Stimulated activated CD8-positive, alpha-beta memory T cell treated with anti-CD3 and anti-CD28 coated beads, Interleukin-7, amount 100 ng/mL, for 48 hours (primary cell): ENCODE measurements at places on chromosomes 3 and 15.

DNA sequence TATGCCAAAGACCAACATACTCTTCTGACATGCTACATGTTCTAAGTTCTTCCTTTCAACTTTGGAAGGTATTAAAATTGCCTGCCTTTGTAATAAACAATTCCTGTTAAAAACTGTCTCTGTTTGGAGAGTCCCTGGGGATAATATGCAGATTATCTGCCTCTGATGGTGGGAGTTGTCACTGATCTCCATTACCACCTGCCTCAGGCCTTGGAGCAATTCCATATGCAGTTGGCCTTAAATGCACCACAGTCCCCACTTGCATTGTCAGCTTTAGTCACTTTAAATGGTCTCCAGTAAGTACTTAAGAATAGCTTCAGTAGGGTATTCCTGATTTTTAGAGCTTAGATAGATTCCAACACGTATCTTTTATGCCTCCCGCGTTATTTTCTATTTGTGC, 121.1 kb upstream of the GOLIM4 start:
- no peak for DNase-seq

DNA sequence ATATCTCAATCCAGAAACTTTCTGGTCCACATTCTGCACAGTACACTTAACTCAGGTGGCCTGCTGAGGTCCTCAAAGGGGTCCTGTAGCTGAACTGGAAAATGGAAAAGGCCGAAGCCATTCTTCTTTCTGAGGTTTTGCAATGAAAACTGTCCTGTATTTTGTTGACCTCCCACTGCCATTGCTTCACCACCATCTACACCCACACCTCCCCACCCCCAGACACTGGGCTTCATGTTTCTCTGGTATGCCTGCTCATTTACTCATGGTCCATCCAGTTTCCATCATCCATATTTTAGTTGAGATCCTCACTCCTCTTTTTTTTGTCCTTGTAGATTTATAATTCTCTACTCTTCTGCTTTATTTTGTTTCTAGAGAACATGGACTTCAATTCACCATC, 115.7 kb upstream of the SLC24A5 start:
- no peak for DNase-seq

- no peak for DNase-seq
These were observed 3.9 kb upstream of the MECOM start for GRCh38 chr3:169667166-169668071.

GRCh38 chr3:117411971-117412370, 702.4 kb downstream of the TUSC7 start:
- DNase-seq = no peak

- no peak for DNase-seq
These were observed 119.2 kb downstream of the SHQ1 start for GRCh38 chr3:72728958-72729467.

GRCh38 chr15:90268415-90268814, 2.9 kb downstream of the NGRN start:
- DNase-seq = no peak

- no peak for DNase-seq
These were observed 243.3 kb downstream of the FAM43A start for GRCh38 chr3:194928831-194929577.

GRCh38 chr15:25439369-25439836, 579 bp upstream of the UBE3A start:
- DNase-seq = no peak

DNA sequence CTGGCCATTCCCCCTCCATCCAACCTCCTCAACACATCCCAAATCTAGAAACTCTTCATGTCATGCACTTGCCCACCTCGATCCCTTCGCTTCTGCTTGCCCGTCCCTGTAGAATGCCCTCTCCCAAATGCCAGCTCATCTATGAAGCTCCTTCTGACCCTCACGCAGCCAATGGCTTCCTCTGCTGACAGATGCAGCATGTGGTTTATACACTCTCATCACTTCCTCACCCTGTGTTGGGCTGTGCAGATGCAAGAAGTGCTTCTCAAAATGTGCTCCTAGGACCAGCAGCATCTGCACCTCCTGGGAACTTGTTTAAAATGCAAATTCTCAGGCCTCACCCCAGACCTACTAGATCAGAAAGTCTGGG, 51.7 kb downstream of the SEMA5B start:
- DNase-seq = no peak

DNA sequence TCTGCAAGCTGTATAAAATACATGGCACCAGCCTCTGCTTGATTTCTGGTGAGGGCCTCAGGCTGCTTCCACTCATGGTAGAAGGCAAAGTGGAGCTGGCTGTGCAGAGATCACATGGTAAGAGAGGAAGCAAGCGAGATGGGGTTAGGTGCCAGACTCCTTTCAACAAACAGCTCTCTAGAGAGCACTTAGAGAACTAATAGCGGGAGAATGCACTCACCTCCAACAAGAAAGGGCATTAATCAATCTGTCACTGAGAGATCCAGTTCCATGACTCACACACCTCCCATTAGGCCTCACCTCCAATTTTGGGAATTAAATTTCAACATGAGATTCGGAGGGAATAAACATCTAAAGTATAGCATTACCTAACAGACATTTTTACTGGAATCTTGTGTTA, 644.1 kb upstream of the ARRDC4 start:
- DNase-seq = no peak

DNA sequence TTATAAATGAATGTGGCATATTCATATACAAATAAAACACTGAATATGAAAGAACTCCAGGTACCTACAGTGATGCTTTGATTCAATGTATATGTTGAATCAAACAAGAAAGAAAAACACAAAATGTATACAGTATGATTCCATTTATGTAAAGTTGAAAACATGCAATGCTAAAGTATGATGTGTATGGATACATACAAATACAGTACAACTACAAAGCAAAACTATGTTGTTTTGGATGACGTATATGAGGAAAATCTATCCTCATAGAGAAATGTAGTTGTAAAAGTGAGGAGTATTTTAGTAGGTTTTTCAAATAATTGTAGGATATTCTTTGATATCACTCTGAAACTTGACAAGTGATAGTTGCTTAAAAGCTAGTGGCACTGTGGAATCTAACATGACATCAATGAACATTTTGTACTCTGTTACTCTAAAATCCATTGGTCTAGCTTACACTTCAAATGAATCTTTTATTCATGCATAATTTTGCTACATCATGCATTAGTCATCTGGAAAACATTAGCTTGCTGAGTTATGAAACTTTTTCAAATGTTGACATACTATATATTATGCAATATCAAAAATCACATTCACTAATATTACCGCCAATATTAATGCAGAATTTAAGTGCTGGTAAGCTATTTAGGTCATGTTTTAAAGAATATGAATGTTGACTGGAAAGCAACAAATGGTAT, 278.1 kb upstream of the CHRNA7 start:
- DNase-seq = no peak

- DNase-seq = no peak
These were observed 124.3 kb downstream of the TMEM266 start for GRCh38 chr15:76183930-76184649.

DNA sequence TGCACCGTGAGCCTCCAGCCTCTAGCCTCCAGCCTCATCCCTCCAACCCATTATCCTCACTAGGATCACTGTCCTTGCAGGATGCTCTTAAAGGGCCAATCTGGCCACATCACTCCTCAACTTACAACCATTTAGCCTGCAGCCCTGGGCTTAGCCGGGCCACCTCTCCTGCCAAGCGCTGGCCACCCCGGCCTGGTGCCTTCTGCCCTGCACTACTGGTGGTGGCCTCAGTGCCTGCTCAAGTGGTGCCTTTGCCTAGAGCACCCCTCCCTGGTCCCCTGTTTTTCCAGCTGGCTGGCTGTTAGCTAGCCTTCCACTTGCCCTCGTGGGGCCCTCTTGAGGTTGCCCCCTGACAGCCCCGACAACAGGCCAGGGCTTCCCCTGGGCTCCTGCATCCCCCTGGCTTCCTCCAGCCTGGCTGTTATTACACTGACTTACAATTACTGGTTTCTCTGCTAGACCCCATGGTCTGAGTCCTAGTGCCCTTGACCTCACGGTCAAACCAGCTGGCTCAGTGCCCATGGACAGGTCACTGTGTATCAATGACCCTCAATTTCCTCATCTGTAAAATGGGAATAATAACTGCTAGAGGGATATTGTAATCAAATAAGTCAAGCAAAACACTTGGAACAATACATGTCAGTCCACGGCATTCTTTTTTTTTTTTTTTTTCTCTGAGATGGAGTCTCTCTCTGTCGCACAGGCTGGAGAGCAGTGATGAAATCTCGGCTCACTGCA, 15.5 kb downstream of the ATP2B2 start:
- DNase-seq = no peak

- no peak for DNase-seq
These were observed 6.7 kb upstream of the CSK start for GRCh38 chr15:74775132-74775562.

- no peak for DNase-seq
These were observed 9.2 kb upstream of the ATP2B2 start for GRCh38 chr3:10514407-10515069.

DNA sequence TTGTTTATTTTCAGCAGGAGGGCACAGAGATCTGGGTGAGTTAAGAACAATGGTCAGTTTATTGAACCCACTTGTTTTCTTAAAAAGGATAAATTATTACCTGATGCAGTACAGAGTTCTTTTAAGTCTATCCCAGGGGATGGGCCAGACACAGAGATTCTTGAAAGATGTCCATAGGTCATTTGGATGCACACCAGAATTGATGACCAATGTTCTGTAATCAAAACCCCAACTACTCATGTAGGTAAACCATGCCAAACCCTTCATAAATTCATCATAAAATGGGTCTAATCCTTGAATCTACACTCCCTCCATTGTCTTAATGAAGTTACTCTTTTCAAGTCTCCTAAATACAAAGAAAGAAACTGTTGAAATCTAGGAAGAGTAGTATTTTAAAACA, 273.0 kb upstream of the COL8A1 start:
- DNase-seq = no peak

DNA sequence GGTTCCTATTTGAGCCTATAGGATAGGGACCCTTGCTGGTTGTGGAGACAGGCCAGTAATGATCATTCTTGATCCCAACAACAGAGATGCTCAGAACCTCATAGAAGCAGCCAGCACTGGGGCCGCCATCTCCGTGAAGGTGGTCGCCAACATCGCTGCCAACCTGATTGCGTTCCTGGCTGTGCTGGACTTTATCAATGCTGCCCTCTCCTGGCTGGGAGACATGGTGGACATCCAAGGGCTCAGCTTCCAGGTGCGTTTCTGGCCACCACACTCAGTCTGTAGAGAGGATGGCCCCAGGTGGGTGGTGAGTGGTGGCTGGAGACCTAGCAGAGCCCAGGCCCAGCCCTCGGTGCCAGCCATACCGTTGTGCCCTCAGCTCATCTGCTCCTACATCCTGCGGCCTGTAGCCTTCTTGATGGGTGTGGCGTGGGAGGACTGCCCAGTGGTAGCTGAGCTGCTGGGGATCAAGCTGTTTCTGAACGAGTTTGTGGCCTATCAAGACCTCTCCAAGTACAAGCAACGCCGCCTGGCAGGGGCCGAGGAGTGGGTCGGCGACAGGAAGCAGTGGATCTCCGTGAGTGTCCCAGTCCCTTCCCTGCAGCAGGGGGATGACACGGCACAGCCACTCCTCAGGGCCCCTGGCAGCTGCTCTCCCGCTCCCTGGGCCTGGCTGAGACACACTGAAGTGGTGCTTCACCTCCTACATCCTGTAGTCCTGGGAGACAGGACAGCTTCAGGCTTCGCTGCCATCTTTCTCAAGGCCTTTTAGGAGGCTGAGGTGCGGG, 46.5 kb upstream of the PDE8A start:
- DNase-seq = no peak

- DNase-seq = no peak
These were observed 216.6 kb downstream of the SUCLG2 start for GRCh38 chr3:67437789-67438188.

- DNase-seq = no peak
These were observed 9.2 kb downstream of the SKIC8 start for GRCh38 chr15:78290222-78290621.

DNA sequence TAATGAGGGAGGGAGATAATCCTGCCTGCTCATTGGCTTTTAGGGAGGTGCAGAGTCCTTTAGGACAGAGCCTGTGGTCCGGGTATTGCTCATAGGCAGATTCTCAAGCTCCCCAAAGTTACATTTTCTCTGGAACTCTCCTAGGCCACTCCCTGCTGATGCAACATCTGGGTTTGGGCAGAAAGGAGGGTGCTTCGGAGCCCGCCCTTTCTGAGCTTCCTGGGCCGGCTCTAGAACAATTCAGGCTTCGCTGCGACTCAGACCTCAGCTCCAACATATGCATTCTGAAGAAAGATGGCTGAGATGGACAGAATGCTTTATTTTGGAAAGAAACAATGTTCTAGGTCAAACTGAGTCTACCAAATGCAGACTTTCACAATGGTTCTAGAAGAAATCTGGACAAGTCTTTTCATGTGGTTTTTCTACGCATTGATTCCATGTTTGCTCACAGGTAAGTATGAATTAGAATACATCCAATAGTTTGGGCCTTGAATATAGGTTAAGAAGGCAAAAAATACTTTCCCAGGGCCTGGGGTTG, at the start of gene IL20RB:
Gene IL20RB (plus strand): TSS at position 233 of the 538 bp plus-strand sequence. CDS start 131 bp downstream, at position 364.
- DNase-seq = no peak

GRCh38 chr3:186640473-186640818, 247 bp downstream of the FETUB start:
- DNase-seq = no peak
